ENCODE measurements at places on chromosomes 2 and 18.

DNA sequence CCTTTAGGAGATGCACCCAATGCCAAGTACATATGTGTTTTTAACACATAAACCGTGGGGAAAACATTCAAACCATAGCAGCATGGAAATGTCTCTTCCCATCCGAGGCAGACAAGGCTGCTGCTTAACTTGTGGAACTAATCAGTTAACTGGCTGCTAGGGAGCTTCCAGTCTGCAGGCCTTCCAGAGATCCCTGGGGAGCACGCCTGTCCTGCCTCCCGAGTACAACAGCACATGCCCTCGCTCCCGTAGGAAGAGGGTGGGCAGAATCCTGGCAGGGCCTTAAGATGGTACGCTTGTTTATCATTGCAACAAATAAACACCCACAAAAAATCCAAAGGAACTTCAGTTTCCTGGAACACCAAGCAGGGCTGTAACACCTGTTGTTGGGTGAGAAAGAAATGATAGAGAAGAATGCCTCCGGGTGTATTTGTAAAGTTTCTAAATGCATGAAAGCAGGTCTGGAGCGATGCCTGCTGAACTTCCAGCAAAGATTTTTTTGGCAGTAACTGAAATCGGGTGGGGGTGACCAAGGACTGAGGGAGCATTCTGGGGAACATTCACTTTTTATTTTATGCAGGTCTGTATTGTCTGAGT lies 56.2 kb downstream of the EDAR start:
- no peak for DNase-seq

- no peak for DNase-seq
Measured at GRCh38 chr2:159155791-159156190, 130.7 kb downstream of the WDSUB1 start.

- no peak for DNase-seq
Measured at GRCh38 chr2:218172845-218173244, 6.1 kb upstream of the CXCR1 start.

GRCh38 chr2:216159646-216160045 lies 50.5 kb downstream of the XRCC5 start:
- no peak for DNase-seq

- DNase-seq = no peak
Measured at GRCh38 chr2:129554373-129554772, 425.1 kb upstream of the RAB6C start.

GRCh38 chr2:2801458-2801857 lies 470.4 kb upstream of the MYT1L start:
- no peak for DNase-seq

All from activated CD4-positive, alpha-beta T cell treated with anti-CD3 and anti-CD28 coated beads, Interleukin-2, amount 50 U/mL, for 1 hour (primary cell).